ENCODE measurements at places on chromosomes 1 and 21. TPM values are rescaled to one million over a fixed set of nuclear protein-coding genes. Genes with fewer than 3 reads are reported as not detected.

Gene FCGR3B
- total RNA-seq, result not detected

Gene BEST4
- 0.84 TPM for total RNA-seq

Gene CFHR4
- total RNA-seq, result not detected

Gene OR2L8
- not detected for total RNA-seq

Gene ZNF593OS
- total RNA-seq, result 2.1 TPM

Measured in neural progenitor cell (in vitro differentiated cells).